NCI-H2171 (cell line): ENCODE measurements at places on chromosomes 1 and 21.
A peak's percentile ranks its signal among the peaks of the same experiment; 100 is the strongest.

DNA sequence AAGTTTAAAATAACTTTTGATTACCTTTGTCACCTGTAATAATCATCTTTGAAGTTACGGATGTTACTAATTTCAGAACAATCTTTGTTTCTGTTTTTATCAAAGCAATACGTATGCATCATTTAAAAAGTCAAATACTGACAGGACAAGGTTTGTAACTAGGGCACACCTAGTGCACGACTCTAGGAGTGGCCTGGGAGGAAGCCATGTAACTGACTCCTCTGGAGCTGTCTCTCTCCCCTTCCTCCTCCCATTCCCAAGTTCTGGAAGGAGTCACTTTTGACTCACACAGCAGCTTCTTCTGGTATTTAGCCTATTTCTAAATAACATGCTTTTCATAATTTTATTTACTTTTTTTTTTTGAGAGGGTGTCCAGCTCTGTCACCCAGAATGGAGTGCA, 11.8 kb upstream of the RAP1GAP start:
- DNase-seq, result no peak

DNA sequence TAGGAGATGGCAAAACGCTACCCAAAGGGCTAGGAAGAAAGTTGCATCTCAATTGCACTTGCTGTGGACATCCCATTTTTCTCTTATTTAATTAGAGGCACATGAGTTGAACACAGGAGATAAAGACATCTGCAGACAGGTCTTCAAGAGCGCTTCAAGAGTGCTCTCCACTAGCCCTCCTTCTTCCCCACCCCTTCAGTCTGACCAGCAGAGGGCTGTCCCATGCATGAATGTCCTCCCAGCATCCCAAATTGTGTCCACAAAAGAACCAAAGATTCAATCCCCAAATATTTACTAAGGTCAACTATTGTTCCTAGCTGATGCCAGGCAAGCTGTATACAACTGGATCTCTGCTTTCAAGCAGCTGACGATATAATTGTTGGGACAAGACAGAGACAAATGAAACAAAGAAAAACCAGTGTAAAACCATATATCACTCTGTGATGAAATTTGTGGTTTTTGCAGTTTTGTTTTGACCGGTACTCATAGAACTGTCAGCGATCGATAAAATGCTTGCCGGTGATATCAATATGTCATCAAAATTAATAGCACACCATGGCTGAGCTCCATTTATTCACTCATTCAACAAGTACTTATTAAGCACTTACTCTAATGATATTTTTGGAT, 174.2 kb downstream of the TNR start:
- no peak for DNase-seq

DNA sequence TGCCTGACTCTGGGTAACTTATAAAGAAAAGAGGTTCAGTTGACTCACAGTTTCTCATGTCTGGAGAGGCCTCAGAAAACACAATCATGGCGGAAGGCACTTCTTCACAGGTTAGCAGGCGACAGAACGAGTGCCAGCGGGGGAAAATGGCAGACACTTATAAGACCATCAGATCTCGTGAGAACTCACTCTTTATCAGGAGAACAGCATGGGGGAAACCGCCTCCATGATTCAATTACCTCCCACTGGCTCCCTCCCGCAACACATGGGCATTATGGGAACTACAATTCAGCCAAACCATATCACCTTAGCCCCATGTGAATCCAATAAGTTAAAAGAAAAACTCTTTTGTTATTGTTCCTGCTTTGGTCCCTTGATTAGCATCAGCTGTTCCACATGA, 725.2 kb downstream of the LRRIQ3 start:
- no peak for DNase-seq

DNA sequence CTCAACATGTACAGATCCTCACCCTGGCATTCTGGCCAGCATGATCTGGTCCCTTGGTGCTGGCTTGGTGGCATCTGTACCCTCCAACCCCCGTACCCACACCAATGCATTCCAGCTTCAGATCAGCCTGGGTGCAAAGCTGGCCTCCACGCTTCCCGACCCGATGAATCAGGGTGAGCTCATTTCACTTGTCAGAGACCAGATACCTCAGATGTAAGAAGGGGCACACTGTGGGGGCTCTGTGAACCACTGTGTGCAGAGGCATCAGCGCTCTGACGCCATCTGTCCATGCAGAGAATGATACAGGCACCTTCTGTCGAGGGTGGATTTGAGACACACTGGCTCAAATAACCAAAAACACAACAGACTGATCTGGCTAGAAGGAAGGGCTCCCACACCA, 76.6 kb downstream of the DMRTB1 start:
- peak; percentile 89 for DNase-seq

- DNase-seq, result no peak
Measured at GRCh38 chr1:194975913-194976312, 1632.3 kb downstream of the KCNT2 start.

DNA sequence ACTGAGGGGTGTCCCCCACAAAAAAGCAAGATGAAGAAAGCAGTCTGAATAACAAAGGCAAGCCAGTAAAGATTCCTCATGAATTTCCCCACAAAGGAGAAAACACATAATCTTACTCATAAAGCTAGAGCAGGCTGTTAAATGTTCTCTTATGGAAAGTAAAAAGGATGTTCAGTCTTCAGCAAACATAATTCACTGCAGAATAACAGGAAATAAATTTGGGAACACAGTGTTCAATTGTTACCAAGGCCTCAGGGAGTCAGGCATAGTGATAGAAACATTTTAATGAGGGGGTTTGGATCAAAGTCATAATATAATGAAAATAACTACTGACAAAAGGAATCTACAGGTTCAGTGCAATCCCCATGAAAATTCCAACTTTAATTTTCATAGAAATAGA, 297.6 kb downstream of the DPYD start:
- DNase-seq, result no peak

DNA sequence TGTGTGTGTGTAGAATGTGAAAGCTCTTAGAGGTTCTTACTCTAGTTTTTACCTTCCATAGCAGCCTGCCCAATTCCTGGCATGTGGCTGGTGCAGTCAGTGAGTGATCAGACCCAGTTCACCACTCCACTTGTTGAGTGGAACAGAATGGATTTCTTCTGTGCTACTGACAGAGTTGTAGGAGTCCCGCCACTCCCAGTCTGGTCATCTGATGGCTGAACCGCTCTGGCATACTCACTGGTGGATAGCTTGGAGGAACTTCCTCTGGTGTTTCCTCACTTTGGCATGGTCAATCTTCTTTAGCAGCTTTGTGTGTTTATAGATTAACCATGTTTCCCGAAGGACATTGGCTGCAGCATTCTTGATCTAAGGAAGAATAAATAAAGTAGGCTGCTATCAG, 106.7 kb upstream of the ADAR start:
- DNase-seq, result no peak

GRCh38 chr1:228151180-228151925, 1.6 kb downstream of the GJC2 start:
- no peak for DNase-seq

GRCh38 chr1:100441146-100441545, 88.8 kb downstream of the CDC14A start:
- DNase-seq, result no peak

DNA sequence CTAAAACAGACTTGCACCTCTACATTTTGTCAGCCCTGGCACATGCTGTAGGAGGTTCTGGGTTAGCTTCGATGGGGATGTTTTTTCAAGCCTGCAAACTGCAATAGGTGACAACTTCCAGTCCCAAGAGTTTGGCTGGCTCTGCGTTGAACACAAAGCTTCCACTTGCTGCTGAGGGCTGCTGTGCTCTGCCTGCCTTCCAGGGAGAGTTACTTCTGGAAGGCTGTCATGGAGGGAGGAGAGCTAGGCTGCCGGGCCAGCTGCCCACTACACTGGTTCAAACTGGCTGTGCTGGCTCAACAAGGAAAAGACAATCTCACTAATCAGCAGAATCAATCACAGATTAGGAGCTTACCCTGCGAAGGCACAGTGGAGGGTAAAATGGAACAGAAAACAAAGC, 46.7 kb upstream of the PPP2R5A start:
- DNase-seq, result no peak

- DNase-seq, result no peak
Measured at GRCh38 chr1:10866321-10867093, 70.1 kb upstream of the CASZ1 start.

- DNase-seq, result no peak
Measured at GRCh38 chr1:173049322-173049633, 1.5 kb downstream of the TNFSF18 start.

- DNase-seq, result no peak
Measured at GRCh38 chr1:183553331-183553730, 36.9 kb downstream of the NCF2 start.

- no peak for DNase-seq
Measured at GRCh38 chr21:37793660-37794059, 122.6 kb downstream of the KCNJ6 start.

- DNase-seq, result no peak
Measured at GRCh38 chr1:87146538-87146937, 182.1 kb upstream of the LMO4 start.

- DNase-seq, result no peak
Measured at GRCh38 chr21:45618846-45619485, 24.6 kb upstream of the PCBP3 start.

- no peak for DNase-seq
Measured at GRCh38 chr1:150207281-150207971, 28.5 kb downstream of the ANP32E start.

DNA sequence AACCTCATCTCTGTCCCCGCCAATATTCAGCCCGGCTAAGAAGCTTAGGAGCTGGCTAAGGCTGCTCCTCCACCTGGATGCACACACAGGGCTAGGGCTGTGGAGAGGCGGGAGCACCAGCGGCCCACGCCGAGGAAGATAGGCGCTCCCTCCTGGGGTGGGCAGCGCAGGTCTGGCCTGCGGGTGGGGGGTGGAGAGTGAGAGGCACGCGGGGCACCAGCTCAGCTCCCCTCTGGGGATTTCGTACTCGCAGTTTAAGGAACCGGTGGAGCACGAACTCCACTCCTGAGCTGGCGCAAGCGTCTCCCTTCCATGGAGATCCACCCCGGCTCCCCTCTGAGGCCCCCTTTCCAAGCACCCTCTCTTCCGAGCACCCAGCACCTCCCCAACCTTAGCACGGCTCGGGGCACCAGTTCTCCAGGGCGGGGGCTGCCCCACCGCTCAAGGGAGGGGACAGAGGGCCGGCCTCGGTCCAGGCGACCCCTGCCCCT, 433 bp upstream of the KAZN start:
- no peak for DNase-seq

- peak; percentile 19 for DNase-seq
Measured at GRCh38 chr1:155324717-155325602, 4.3 kb downstream of the RUSC1 start.

- no peak for DNase-seq
Measured at GRCh38 chr21:28793043-28793442, 199.6 kb downstream of the LTN1 start.

DNA sequence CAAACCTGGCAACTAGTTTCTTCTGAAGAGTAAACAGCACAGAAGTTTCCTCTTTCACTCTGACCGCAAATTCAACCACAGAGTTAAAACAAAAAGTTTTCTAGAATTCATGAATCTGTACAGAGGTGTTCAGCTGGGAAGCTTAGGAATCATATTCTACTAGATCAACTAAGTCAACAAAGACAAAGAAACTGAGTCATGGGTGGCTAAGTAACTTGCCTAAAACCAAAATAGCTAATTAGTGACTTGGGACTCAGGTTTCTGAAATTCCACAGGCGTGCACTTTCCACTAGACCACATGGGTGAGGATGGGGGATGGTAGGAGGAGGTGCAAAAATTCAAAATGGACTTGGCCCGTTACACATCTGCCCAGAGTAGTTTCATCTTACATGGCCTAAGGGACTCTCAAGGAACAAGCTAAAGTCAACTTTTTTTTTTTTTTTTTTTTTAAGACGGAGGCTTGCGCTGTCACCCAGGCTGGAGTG, 25.8 kb downstream of the PTPN14 start:
- no peak for DNase-seq

DNA sequence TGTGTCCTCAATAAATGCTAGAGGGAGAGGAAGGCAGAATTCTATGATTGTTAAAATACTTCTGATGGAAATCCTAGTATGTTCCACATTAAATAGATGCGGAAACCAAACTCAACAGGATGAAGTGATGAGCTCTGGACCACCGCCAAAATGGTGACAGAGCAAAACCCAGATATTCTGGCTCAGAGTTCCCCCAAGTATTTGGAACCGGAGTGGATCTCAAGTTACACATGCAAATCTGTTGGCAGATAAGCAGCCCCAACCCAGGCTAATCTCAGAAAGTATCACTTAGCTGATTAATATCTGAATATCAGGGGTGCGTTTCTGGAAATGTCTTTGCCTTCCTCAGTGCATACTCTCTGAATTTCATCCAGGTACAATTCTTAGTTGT, 17.4 kb upstream of the GRHL3 start:
- peak; percentile 71 for DNase-seq

DNA sequence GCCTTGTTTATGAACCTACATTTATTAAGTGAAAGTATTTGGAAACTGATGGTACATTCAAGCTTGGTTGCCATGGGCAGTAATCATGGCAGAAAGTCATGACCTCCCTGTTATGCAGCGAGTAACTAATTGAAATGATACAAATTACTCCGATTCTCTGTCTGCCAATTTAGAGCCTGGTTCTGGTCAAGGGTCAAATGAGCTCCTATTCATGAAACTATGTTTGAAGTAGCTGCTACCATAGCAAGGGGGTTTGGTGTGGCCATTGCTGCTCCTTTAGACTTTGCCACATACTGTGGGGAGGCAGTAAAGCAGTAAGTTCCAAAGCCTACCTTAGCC, 187.2 kb upstream of the FOXD3 start:
- no peak for DNase-seq

- no peak for DNase-seq
Measured at GRCh38 chr1:205064741-205065316, 19.4 kb downstream of the TMEM81 start.

DNA sequence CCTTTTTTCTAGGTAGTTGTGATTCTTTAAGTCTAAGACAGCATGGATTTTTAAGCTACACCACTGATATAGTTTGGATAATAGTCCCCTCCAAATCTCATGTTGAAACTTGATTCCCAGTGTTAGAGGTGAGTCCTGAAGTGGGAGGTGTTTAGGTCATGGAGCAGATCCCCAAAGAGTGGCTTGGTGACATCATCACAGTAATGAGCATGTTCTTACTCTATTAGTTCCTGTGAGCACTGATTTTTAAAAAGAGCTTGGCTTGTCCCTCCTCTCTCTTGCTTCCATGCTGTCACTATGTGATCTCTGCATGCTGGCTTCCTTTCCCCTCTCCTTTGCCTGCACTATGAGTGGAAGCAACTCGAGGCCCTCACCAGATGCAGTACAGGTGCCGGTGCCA, 115.5 kb downstream of the LEPR start:
- DNase-seq, result no peak

DNA sequence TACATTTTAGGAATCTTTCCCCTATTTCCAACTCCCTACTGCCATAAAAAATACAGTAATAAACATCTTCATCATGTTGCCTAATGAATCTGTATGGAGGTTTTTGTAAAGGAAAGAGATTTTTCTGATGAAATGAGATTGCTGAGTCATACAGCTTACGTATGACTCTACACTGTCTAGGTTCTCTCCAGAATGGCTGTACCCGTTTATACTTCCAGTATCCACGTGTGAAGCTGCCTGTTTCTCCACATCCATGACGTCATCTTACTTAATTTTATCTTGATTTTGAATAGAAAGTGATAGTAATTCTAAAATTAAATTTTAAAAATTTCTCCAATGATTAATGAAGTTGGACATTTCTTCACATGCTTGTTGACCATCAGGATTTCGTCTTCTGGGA, 103.7 kb downstream of the COQ8A start:
- no peak for DNase-seq
